NB4 (cell line): ENCODE measurements at places on chromosomes 5 and 9.

- no peak for DNase-seq
These were observed 334.1 kb upstream of the CD180 start for GRCh38 chr5:67530609-67531255.

DNA sequence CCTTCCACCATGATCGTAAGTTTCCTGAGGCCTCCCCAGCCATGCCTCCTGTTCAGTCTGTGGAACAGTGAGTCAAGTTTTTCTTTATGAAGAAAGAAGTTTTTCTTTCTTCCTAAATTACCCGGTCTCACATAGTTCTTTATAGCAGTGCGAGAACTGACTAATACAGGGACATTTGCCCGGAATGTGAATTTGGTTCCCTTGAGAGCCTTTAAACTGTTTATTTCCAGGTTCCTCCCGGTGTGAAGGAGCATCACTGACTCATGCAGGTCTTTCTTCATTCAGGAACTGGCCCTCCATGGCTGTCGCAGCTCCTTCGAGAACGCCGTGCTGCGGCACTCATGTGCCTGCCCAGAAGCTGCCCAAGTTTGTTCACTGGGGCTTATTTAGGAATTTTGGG, 87.7 kb downstream of the PTCH1 start:
- no peak for DNase-seq

DNA sequence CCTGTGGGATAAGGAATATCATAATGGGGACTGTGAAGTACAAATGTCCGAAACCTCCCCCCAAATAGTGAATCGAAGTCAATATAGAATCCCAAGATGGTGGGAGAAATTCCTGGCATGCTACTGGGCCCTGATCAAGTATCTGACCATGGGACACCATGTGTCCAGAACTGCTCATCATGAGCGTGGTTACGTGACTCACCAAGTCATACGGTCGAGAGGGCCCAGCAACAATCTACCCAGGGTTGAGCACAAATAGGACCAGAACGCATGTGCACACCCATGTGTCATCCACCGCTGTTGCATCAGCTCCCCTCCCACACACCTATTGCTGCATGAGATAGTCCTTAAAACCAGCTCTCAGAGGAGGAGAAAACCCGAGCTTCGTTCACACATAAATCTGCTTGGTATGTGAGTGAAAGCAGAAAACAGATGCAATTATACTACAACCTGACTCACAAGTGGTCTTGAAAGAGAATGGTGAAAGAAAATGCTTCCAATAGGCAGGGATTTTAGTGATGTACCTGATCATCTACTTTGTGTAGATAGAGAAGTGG, 353.2 kb downstream of the CWC27 start:
- DNase-seq = peak; percentile 68

- DNase-seq = no peak
These were observed 10.3 kb downstream of the BAG1 start for GRCh38 chr9:33254211-33254610.

- DNase-seq = no peak
These were observed 14.6 kb downstream of the ANKS6 start for GRCh38 chr9:98781588-98782383.

GRCh38 chr5:171956314-171956713, 50.1 kb downstream of the FBXW11 start:
- no peak for DNase-seq

DNA sequence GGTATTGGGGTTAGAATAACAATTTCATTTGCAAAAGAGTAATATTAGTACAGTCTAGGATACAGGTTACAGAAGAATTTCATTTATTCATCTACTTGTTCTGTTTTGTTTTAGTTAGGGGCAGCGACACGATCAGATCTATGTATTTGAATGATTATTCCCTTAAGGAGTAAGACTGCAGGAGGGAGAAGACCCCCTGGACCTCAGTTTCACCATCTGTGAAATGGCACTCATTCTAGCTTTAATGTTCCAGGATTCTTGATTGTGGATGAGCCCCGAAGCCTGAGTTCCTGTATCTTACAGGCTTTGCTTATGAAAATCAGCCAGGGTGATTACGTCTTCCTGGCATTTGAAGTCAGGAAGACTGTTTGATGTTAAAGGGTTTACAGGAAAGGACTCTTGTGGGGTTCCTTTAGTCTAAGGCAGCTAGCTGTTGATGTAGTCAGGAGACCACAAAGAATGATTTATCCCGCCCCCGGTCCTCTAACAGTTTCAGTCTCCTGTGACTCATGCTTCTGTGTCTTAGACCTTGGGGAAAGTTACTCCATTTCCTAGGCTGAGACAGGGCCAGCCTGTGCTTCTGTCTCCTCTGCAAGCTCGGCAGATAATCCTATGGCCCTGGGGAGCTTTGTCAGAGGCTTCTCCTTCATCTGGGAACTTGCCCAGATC, 11.5 kb downstream of the SMIM3 start:
- DNase-seq = peak; percentile 96

DNA sequence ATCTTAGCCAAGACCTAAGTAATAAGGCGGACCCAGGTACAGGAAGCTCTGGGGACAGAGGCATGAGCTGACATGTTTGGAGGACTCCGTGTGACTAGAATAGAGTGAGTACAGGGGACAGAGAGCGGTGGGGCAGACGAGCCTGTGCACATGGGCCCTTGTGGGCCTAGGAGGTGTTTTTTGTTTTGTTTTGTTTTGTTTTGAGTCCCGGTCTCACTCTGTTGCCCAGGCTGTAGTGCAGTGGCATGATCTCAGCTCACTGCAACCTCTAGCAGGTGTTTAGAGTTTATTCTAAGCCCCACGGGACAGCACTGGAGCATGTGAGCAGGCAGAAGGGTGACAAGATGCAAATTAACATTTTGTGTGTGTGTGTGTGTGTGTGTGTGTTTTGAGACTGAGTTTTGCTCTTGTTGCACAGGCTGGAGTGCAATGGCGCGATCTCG, 3.1 kb upstream of the EEIG1 start:
- DNase-seq = no peak

DNA sequence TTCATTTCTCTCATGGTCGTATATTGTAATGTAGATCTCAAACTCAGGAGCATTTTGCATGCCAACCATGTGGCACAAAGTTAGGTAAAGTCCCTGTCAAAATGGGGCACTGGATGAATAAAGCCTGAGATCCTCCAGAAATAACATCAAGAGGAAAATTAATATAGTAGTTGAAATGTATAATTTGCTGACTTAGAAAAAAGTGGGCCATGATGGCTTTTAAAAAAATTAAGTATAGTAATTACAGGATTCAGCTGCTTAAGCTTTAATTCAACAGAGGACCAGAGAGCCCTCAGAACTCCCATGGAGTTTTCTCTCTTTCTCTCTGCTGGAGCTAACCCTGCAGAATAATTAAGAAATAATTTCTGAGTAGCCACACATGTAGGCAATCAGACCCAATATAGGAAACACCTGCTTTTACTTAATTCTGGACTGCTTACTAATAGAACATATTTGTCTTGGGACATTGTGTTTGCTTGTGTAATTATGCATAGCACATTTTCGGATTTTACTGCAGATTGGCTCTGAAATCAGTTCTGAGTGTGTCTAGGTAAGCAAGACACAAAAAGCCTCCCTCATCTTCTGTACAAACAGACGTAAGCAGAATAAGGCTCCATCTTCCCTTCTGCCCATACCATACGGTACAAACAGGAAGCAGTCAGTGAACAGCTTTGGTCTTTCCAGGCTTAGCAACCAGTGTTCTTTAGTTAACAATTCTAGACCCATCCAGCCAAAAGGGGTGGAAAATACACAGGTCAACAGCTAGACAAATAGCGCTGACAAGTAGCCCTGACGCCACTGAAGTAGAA, 26.5 kb upstream of the PCSK1 start:
- DNase-seq = no peak

DNA sequence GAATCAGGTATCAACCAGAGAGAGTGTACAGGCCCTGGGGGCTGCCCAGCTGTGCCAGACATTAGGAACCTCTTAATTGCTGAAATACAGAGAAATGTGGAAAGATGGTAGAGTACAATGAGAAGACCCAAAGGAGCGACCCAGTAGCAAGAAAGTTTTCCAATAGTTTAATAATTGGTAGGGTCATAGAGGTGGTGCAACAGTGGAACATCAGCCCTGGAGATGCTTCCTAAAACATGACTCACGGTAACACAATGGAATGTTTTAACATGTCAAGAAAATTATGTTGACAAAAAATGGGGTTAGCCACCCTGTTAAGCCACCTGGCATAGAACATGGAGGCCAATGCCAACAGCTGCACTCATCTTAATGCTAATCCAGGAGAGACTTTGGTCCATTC, 284.1 kb downstream of the ELAVL2 start:
- DNase-seq = no peak

DNA sequence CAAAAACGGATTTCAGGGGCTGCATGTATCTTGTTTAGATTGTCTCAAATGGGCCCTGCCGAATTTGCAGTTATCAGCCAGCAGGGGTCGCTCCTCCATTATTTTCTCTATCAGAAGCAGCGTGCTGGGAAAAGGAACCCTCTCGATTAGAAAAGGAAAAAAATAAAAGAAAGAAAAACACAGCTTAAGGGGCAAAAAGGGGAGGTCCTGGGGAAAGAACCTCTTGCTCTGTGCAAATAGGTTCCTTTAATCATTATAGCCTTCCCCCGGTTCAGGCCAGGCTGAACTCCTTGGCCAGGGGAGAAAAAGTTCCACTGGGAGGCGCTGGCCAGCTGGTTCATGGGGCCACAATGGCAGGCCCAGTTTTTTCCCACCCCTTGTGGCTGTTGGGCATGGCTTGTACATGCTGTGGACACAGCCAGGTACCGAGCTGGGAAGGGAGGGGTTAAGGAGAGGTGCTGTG, 25.0 kb upstream of the CAPSL start:
- peak; percentile 38 for DNase-seq

DNA sequence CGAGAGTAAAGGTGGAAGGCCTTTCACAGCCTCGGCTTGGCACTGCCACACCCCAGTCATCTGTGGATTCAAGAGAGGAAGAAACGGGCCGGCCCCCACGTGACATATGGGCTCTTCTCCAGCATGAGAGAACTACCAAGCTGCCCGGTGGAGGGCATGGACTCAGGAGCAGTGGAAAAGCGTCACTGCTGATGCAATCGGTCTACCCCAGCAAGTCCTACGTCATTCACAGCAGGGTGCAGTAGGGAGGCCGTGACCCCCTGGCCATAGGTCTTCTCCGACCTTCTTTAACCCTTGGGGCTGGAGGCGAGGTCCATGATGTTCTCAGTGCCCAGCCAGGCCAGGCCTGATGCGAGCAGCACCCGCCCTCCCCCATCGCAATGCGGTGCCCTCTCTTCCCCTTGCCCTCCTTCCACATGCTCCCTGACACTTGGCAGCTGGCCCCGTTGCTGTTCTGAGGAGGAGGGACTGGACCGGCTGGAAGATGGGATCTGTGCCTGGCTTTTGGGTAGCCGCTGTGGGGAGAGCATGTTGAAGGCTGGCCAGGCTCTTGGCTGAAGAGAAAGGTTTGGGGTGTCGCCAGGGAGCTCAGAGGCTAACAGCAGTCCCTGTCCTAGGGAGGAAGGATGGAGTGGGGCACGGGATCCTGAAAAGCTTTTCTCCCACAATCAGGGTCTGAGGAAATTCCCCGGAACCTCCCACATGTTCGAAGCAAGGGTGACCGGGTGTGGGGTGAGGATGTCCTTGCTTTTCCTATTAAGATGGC, 89.8 kb downstream of the LIFR start:
- no peak for DNase-seq

DNA sequence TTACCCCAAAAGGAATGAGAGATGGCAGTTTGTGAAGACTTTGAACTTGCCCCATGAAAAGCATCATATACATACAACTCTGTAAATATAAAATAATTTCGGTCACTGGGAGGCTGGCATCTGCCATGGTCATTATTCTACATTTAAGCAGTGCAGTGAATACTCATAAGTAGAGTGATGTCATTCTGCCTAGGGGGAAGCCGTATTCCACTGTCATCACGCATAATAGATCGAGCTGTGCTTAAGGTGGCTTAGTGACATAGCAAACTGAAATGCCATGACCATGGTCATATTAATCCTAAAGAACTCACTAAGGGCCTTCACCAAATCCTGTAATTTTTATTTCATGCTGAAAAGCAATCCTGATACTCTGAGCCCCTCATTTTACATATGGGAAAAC, 42.4 kb upstream of the NR4A3 start:
- DNase-seq = no peak
